PC-9 (cell line): ENCODE measurements at places on chromosomes 1 and 21.

DNA sequence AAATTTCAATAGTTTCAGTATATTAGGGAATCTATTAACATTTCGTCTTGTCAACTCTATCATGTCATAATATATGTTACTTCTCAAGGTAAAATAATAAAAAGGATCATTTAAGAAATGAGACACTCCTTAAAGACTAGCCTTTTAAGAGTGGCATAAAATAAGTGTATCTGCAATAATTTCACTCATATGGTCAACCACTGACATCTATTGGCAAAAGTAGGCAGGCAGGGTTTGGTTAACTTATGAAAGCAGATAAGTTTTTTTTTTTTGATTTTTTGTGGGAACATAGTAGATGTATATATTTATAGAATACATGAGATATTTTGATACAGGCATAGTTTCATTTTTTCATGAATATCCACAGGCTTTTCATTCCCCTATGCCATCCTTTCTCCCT lies 5.5 kb upstream of the RGS21 start:
- no peak for DNase-seq

- no peak for DNase-seq
Measured at GRCh38 chr1:41454406-41454805, 30.1 kb downstream of the EDN2 start.

- no peak for DNase-seq
Measured at GRCh38 chr1:40337443-40337842, 20.4 kb upstream of the COL9A2 start.

- no peak for DNase-seq
Measured at GRCh38 chr21:15066123-15066575, 1.3 kb upstream of the NRIP1 start.

DNA sequence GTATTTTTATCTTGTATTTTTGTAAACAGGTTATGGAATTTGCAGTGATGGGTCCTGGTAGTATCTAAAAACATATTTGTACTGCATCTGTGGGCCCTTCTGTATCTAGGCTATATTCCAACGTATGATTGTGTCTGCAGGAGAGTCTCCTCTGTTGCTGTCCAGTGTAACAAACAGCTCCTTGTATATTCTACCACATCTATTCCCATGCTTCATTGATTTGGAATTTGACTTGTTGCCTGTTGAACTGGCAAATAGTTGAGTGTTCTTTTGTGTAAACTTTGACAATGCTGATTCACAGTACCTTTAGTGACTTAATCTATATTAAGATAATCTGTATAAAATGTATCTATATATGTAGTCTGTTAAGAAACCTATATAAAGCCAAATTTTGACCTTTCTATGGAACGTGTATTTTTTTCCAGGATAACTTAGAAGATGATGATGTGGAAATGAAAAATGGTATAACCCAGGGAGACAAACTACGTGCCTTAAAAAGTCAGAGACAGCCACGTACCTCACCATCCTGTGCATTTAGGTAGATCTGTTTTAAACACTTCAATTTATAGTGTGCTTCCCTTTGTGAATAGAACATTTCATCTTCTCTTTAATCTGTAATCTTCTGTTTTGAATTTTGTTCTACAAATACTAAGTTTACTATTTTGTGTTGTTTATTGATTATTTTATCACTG lies 43.4 kb upstream of the GPR88 start:
- DNase-seq: no peak

- DNase-seq: no peak
Measured at GRCh38 chr1:224811564-224811963, 117.9 kb upstream of the DNAH14 start.

- DNase-seq: no peak
Measured at GRCh38 chr1:66246351-66247269, 287.3 kb upstream of the SGIP1 start.

GRCh38 chr21:14414932-14415508 lies 32.1 kb upstream of the HSPA13 start:
- no peak for DNase-seq

DNA sequence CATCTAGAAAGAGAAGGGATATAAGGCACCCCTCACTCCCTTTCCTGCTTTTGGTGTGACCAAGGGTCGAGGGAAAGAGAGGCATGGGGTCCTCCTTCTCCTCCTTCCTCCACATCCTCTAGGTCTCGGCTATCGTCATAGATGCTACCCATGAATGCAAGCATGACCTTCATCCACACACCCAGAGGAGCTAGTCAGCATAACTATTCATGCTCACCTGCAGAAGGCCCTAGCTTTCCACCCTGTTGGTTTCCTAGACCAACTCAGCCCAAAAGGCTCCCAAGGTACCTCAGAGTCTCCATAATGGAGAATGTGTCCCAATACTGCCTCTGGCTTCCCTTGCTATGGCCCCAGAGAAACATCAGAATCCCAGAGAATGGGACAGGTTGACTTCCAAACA lies 33.2 kb downstream of the MSTO1 start:
- no peak for DNase-seq

- DNase-seq: no peak
Measured at GRCh38 chr1:27548858-27549719, 54.9 kb downstream of the AHDC1 start.

DNA sequence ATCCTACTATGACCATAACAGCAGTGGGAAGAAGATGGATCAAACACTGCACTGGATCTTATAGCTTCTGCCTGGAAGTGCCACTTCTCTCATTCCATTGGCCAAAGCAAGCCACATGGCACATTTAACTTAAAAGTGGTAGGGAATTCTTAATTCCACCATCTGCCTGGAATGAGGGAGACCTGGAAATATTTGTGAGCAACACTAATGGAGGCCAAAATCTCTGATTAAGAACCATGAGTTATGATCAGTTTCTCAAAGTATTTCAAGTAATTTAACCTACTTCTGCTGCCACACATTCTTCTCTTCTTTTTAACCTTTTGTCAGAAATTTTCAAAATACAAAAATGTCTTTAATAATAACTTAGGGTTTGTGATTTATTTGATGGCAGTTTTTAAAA lies 154.0 kb upstream of the C1orf87 start:
- DNase-seq: no peak

- DNase-seq: no peak
Measured at GRCh38 chr1:230212405-230212936, 145.4 kb downstream of the GALNT2 start.
